ENCODE measurements at places on chromosomes 11 and 22.

DNA sequence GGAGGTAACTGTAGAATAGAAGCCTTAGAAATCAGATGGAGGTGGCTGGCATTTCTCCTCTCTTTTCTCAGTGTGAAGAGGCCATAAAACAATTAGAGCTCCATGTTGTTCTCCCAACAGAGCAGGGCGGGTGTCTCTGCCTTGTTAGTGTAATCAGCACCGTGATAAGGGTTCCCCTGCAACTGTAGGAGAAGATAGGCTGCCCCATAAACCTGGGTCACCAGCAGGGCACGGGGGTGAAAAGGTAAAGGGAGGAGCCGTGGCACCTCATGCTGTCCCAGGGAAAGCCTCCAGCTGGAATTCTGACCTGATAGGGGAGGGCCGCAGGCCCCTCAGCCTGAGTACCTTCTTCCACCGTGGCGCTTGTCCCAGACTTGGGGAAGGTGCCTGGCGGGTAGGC, 68.7 kb downstream of the ISX start:
- no peak for DNase-seq

GRCh38 chr11:103228807-103229206, 119.6 kb downstream of the DYNC2H1 start:
- peak; percentile 61 for DNase-seq

GRCh38 chr11:57614234-57614772, 16.8 kb downstream of the SERPING1 start:
- DNase-seq: no peak

DNA sequence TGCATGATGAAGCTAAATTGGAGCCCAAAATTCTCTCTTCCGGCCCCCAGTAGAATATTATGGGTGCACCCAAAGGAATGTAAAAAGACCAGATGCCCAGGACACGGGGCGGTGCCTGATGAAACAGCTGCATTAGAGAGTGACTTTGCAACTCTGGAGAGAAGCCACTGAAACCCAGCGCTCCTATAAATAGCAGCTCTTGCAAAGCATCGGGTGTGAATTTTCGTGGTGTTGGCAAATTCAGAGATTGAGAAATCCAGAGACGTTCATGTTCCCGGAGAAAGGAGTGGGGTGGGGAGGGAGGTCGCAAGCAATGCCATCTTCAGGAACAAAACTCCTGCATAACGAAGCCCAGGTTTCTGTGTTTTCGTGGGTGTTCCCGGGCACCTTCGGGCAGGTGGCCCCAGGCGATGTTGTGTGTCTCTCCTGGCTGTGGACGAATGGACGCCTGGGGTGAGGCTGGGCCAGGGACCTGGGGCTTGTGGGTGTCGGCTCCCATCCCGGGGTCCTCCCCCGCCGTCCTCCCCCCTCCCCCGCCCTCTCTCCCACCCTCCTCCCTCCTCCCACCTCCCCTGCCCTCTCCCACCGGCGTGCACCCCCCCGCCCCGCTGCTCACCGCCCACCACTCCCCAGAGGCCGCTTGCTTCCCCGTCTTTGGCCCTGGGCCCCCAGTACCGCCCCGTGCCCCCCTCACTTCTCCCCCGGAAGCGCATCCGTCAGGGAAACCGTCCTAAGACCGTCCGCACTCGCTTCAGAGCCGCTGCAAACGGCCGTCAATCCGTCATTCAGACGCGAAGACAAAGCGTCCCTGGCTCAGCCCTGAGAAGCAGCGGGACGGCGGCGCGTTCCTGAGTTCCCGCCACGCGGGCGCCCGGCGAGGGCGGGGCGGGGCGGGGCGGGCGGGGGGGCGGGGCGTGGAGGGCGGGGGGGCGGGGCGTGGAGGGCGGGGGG, 26.7 kb upstream of the TOLLIP start:
- DNase-seq: peak; percentile 64

DNA sequence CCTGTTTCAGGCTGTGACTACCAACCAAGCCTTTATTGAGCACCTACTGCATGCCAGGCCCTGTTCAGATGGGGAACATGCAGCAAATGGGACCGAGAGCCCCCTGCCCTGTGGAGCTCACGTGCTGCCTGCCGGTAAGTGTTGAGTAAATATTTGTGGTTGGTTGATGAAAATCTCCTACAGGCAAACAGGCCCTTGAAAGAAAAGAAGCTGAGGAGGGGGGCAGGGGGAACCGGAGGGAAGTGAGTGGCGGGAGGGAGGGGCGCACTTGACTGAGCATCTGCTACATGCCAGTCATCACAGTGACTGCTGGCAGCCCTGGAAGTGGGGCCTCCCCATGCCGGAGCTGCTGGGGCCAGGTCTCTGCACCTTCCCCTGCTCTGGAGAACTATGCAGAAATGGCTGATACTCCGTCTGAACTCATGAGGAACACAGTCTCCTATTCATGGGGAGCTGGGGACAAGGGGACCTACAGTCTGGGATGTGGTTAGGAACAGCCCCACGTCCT, 34.2 kb downstream of the MACROD1 start:
- no peak for DNase-seq

GRCh38 chr22:50058906-50059880, 1.1 kb upstream of the TTLL8 start:
- DNase-seq: peak; percentile 47

DNA sequence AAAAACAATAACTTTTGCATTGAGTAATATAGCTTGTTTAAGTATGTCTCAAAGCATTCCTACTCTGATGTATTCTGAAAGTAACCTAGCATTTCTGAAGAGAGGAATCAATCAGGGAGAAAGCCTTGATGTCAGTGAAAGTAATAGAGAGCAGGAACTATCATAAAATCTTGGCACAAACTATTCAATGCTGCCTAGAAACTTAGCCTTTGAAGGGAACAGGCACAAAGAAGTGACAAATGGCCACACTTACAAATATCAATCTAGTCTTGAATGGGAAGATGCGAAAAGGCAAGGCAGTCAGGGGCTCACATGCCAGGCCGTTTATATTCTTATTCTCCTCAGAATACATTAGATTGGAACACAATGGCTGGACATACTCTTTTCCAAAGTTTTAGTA, 576.5 kb upstream of the ANO3 start:
- DNase-seq: no peak

DNA sequence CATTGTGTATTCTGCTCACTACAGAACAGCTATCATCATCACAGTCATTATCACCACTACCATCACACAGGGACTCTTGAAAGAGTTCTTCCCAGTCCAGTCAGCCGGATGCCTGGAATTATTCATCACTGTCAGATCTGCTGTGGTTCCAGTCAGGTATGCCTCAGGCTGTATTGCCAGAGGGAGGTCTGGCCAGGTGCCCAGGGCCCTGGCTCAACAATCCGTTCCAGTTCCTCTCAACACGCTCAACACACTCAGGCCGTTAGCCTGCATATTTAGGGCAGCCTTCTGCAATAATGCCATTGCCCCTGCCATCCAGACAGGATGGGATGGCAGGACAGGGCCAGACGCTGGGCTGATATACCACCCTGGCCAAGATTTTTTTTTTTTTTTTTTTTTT, 28.6 kb upstream of the RASL10A start:
- peak; percentile 87 for DNase-seq

- DNase-seq: peak; percentile 74
Measured at GRCh38 chr22:50576070-50576469, 2.2 kb downstream of the CPT1B start.

DNA sequence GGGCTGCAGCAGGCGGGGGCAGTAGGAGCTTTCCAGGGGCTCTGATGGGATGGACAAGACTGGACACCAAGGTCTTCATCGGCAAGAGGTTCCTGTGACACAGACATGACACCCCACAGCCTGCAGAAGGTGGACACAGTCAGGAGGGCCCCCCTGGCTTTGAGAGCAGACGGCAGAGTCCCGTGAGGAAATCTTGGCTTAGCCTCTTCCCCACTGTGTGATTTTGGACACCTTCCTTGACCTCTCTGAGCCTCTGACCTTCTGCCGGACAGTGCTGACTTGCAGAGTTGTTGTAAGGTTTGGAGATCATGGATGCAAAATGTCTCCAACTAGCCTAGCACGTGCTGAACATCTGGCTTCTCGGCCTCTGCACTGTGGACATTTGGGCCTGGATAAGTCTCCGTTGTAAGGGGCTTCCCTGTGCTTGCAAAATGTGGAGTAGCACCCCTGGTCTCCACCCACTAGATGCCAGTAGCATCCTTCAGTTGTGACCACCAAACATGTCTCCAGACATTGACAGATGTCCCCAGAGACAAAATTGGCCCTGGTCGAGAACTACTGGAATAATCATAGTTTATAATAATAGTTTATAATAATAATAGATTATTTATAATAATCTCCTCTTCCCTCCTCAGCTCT, 54.6 kb downstream of the MCM5 start:
- DNase-seq: peak; percentile 65

DNA sequence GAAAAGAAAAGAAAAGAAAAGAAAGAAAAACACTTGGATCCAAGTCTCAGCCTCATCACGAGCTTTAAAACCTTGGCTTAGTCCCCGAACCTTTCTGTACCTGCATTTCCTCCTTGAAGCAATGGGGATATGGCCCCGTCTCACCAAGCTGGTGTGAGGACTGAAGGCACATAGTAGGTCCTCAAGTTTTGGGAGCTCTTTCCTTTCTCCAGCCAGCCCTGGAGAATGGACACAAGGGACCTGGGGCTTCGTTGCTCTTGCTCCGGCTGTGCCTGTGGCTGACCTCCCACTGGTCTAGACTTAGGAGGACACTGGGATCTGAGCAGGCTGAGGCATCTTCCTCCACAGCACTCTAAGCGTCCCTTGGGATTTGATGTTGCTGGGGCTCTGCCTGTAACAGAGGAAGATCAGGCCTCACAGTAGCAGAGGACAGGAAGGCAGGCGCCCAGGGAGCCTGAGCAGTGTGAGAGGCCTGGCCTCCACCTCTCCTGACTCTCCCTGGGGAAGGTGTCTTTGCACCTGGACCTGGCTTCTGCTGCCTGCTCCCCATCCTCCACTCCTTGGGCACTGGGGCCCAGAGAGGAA, 32.8 kb downstream of the KCNC1 start:
- DNase-seq: peak; percentile 42

- DNase-seq: no peak
Measured at GRCh38 chr11:85132851-85133585, 494.1 kb downstream of the DLG2 start.

DNA sequence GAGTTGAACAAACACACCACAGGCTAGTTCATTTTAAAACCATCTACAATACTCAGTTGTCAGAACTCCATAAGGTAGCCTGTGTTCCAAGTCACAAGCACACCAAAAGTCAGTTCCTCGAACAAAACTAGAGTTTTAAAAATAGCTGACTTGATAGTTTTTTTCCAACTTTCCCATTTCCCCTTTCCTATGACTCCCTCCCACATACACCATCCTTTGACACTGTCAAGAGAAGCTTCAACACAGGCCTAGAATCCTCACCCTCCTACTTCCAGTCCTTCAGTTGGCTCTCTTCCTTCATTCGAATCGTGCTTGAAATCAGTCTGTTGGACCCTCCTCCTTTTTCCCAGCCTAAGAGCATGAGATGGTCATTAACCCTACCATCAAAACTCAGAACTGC, 105.7 kb upstream of the AKIP1 start:
- no peak for DNase-seq

DNA sequence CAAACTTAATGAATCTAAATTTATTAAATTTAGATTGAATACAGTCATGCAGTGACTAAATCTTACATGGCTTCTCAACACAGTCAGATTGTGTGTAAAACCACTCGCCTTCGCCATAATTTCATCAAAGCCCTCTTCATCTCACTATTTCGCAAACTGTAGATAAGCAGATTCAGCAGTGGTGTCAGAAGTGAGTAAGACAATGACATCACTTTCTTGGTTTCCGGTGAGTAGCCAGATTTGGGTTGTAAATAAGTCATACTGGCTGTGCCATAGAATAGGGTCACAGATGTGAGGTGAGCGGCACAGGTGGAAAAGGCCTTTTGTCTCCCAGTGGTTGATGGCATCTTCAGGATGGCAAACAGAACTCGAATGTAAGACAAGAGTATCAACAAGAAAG, 3.4 kb downstream of the OR10A6 start:
- no peak for DNase-seq

GRCh38 chr11:102853956-102854355, 10.5 kb upstream of the MMP3 start:
- DNase-seq: no peak

DNA sequence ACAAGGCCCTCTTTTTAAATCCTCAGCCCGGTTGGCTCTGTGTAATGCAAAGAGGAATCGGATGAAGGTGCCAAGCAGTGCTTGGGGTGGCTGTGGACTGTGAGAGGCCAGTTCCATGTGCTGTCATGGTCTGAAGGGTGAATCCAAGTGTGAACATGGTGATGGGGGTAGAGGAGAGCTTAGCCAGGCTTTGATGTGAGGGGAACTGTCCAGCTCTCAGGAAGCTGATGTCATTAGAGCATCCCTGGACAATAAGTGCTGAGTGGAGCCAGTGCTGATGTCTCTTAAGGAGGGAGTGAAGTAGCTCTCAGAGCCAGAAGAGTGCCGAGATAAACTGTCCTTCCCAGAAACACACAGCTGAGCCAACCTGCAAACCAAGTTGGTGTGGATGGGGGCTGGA, 53.6 kb downstream of the NAV2 start:
- no peak for DNase-seq

- DNase-seq: no peak
Measured at GRCh38 chr22:21945453-21946261, 7.0 kb downstream of the PPM1F start.
